ENCODE measurements at places on chromosomes 16 and 17.

DNA sequence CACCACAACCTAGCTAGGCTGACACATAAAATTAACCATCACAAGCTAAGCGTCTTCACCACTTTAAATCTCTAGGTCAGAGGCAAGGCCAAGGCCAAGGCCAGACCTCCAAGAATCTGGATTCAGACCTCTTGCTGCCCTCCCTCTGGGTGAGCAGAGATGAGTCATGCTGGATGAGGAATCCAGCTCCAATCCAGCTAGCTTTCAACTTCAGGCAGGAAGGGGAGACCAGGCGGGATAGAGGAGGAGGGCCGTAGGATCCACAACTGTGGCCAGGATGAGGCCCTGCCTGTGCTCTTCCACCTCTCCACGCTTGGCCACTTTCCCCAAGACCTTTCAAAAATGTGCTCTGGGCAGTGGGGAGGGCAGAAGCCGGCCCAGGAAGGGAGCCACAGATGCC is 14.7 kb downstream of the LRRC75A start:
- DNase-seq, result no peak

DNA sequence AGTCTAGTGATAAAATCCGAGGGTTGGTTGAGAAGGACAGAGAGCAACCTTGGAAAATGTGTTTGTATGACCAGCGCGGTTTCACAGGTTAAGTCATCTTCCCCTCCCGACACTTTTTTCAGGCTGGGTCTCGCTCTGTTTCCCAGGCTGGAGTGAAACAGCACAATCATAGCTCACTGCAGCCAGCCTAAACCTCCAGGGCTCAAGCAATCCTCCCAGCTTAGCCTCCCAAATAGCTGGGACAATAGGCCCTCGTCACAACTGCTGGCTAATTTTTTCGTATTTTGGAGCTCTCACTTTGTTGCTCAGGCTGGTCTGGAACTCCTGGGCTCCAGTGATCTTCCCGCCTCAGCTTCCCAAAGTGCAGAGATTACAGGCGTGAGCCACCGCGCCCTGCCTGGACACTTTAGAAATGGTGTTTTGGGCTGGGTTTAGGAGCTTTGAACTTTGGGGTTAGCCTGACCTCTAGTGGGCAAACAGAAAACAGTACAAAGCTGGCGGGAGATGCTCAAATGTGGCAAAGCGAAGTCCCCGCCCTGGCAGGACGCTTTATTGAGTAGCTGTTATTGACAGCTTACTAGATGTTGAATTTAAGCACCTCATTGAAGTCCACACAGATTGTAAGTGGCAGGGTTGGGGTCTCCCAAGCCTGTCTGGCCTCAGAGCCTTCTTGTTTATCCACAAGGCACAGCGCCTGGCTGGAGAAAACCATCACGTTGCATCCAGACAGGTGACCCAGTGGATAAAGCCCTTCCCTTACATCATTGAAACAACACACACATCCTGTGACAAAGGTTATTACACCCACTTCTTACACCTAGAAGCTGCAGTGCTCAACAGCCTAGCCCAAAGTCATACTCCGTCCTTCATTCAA is 34.7 kb upstream of the RBBP6 start:
- no peak for DNase-seq

DNA sequence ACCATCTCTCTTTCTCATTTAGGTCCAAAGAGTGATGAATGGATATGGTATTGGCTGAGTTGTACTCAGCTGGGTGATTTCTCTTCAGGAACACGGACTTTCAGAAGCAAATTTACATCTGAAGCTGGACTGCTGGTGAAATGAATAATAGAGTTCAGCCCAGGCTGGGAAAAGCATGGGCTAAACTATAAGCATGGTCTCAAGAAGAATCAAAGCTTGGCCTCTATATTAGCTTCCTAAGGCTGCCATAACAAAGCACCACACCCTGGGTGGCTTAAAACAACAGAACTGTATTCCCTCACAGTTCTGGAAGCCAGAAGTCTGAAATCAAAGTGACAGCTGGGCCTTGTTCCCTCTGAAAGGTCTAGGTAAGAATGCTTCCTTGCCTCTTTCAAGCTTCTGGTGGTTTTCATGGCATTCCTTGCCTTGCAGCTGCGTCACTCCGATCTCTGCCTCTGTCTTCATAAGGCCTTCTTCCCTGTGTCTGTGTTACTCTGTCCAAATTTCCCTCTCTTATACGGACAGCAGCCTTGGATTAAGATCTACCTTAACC is 89.8 kb upstream of the CES5A start:
- no peak for DNase-seq

DNA sequence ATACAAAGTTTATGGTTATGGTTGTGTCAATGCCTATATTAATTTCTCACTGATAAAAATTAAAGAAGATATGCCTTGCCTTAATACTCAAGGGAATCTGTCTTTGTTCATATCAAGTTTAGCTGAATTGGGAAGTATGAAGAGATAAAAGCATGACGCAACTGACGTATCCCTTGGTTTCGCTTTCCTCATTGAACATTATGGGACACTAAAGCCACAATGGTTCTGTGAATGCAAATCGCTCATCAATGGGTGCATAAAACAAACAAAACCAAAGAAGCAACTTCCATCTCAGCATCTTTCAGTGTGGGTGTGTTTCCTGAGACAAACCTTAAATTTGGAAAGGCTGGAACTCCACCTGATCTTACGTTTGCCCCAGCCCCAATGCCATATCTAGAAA is 108.2 kb downstream of the NPIPB5 start:
- no peak for DNase-seq

DNA sequence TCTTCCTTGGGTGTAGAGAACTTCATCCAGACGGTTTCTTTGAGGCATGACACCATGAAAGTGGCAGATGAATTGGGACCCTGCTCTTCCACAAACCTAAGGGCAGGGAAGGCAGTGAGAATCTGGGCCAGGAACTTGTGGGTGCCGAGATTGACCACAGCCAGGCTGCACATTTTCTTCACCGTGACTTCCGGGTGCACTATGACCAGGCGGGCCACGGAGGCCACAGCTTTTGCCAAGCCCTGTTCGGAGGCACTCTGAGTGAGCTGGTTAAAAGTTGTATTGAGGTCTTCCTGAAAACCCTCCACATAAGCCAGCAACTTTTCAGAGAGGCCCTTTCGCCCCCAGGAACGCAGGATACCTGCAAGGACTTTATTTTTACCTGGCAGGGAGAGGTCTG is 5.9 kb downstream of the GEMIN4 start:
- DNase-seq, result no peak

DNA sequence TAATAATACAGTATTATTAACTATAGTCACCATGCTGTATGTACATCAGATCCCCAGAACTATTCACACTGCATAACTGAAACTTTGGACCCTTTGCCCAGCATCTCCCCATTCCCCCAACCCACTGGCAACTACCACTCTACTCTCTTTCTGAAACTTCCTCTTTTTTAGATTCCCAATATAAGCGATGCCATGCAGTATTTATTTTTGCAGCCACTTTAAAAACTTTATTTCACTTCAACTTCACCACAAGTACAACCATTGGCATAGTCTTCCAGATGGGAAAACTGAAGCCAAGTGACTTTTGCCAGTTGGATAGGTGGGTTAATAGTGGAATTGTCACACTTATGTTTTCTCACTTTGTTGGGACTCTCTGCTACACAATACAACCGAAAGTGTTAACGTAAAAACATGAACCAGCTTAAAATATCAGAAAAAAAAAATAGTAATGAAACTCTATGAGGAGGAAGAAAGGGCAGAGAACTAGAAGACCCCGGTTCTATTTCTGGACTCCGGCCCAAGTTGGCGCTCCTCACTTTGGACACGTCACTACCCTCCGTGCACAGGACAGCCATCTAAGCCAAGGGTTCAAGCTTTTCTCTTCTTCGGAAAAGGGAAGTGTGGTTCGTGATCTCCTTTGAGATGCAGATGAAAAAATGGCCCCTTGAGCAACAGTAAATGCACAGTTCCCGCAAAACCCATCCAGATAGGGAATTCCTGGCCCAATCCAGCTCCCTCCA is 743 bp downstream of the SHCBP1 start:
- no peak for DNase-seq

DNA sequence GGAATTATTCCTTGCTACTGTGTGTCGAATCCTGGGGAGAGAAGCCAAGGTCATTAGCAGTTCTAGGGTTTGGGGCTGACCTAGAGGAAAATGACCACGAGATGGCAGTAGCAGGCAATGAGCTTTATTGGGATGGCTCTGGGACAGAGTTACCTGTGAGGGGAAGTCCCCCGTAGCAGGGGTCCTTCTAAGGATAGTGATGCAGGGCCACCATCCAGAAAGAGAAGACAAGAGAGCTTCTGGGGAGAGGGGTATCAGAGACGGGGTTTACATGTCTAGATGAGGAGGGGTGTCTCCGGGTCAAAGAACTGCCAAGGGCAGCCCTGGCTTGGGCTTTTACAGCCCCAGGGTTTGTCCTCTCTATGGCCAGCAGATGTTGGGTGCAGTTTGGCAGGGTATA is 6.4 kb upstream of the GGT6 start:
- DNase-seq, result peak; percentile 68

- DNase-seq, result no peak
These were observed 25.8 kb upstream of the IRF8 start for GRCh38 chr16:85873153-85873552.

DNA sequence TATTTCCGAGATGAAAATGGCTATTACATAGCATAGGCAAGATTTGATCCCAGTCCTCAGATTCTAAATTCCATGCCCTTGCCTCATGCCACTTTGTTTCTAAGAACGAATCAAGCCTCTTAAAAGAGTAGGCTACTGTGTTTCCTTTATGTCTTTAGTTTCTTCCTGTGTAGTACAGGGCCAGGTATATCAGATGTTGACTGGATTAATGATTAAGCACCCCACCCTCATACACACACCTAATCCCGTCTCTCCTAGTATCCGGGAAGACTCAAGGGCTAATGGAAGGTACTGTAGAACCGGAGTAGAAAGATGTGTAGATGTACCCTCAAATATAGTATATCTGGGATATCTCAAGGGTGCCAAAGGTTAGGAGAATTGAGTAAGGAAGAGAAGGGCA is 6.7 kb downstream of the TOM1L1 start:
- DNase-seq, result no peak
